ENCODE measurements at places on chromosomes 2 and 18.

GRCh38 chr18:79869591-79870300 is 72.0 kb downstream of the KCNG2 start:
- no peak for DNase-seq

DNA sequence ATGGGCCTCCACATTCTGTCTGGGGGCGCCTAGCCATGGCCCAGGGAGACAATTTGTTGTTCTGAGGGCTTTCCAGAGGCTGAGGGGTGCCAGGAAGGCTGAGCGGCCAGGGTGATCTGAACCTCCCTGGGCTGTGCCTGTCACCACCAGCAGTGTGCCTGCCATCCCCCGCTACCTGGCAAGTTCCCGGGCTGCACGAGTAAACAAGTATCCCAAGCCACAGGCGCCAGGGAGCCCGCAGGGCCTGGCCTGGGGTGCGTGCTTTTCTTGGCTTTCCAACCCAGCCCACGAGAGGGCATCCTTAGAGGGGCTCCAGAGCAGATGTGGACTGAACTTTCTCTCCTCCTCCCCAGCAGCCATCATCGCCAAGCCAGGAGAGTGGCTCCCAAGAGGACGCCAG is 35.1 kb upstream of the B3GNT7 start:
- no peak for DNase-seq

DNA sequence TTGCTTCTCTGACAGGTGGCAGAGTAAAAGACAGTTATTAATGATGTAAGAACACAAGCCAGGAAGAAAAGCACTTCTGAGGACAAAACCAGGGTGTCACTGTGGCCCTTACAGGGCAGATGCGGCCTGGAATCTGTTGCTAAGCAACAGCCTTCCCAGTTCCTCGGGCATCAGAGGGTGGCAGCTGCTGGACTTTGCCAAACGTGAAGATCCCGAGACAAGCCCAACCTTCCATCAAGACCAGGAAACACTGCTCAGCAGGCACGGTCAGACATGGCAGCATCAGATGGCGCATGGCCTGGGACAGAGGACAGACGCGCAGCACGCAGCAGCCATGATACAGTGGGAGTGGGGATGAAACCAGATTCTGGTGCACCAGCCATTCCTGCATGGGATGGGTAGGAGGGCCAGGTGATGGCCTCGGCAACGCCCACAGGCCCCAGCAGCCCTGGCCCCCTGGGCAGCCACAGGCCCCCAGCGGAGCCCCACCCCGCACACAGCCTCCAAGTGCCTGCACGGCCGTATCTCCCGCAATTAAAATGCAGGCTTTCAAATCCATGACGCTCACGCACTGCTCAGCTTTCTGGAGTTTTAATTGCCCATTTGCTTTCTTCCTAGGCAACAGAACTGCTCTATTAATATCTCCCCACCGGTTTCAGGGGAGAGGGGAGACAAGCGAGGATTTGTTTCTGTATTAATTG is 89.0 kb downstream of the EIPR1 start:
- DNase-seq = no peak

GRCh38 chr2:120531365-120531764 is 185.4 kb downstream of the INHBB start:
- no peak for DNase-seq

GRCh38 chr18:25595274-25596060 is 243.5 kb upstream of the ZNF521 start:
- no peak for DNase-seq

GRCh38 chr2:80330527-80331450 is 26.2 kb upstream of the LRRTM1 start:
- DNase-seq = no peak

DNA sequence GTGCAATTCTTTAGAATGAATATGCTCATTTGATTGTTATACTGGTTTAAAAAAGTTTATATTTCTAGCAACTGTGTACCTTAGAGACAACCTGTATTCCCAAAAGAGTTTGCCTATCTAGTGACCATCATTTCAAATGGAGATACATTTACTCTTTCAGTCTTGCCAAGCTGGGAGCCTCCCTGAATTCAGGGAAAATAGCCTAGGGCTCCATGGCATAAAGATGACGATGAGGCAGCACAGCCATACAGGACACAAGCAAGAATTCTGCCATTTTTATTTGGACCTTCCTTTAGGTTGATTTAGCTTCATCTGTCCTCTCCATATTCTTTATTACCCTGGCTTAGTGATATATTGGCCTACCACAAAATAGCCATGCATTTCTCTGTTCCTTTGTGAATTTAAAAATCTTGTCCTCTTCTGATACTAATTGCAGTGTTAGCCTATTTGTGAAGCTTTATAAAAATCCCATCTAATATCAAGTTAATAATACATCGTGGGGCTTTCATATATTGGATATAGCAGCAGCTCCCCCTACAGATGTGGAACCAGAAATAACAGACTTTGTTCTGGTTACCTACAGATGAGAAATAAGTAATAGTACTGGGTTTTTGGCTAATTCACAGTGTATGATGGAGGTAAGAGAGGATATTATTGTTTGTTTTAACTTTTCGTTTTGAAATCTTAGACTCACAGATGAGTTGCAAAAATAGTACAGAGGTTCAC is 1661.9 kb upstream of the PIK3C3 start:
- DNase-seq = no peak

DNA sequence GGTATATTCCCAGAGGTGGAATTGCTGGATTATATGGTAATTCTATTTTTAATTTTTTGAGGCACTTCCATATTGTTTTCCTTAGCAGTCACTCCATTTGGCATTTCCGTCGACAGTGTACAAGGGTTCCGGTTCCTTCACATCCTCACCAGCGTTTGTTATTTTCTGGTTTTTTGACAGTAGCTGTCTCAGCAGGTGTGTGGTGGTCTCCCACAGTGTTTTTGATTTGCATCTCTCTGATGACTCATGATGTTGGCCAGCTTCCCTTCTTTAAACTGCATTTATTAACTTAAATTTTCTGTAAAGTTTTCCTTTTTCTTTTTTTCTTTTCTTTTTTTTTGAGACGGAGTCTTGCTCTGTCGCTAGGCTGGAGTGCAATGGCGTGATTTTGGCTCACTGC is 19.7 kb downstream of the SH3BP4 start:
- DNase-seq = no peak
